Umbilical cord (tissue), 2 donors: ENCODE measurements at places on chromosomes 4 and X. TPM values are rescaled to one million over a fixed set of nuclear protein-coding genes. Genes with fewer than 3 reads are reported as not detected.

The TMSB15C gene
- total RNA-seq: 5.3 TPM

The CRMP1 gene
- total RNA-seq: 5.3 TPM

The GPRASP3 gene
- total RNA-seq: 7.0 TPM

The MGARP gene
- 21.2 TPM for total RNA-seq

The EGF gene
- 8.4 TPM for total RNA-seq

The NMU gene
- total RNA-seq: not detected
